ENCODE measurements at places on chromosomes 16 and 17.

GRCh38 chr16:9797306-9797705 lies 384.9 kb downstream of the GRIN2A start:
- no peak for DNase-seq

DNA sequence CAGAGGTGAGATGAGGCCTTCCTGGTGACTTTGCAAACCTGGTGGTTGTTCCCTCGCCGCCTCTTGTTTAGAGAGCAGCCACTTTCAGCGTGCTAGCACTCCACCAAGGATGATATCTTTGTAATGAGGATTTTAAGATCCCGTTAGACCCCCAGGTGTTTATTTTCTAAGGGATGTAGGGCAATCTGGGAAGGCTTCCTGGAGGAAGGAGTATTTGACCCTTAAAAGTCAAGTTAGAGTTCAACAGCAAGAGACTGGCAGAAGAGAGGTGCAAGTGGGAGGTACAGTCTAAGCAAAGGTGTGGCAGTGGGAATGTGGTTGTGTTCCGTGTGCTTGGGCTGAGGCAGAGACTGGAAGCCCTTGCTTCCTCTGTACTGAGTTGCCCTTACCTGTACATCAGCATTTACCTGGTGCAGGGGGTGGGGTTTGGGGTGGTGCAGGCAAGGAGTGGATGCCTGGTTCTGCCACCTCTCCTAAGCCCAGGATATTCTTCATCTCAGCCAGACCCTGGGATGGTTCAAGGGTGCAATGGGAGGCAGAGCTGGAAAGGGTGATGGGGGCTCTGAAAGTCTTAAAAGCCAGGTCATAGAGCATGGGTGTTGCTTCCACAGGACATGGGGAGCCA lies 83.6 kb downstream of the SDR42E1 start:
- no peak for DNase-seq

DNA sequence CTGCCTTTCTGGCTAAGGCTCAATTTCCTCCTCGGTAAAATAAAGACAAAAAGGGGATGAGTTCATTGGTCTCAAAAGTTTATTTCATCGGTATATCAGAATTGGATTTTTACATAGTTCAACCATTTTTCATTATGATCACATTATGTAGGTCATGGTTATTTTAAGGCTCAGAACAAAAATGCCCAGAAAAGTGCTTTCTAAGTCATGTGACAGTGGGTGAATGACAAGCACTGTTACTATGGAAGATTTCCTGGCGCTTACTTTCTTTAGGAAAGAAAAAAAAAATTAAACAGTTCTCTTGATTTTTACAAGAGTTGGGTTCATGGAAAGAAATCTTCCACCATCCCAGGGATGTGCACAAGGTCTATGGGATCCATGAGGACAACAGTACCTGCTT lies 117.9 kb upstream of the CES5A start:
- DNase-seq: no peak

DNA sequence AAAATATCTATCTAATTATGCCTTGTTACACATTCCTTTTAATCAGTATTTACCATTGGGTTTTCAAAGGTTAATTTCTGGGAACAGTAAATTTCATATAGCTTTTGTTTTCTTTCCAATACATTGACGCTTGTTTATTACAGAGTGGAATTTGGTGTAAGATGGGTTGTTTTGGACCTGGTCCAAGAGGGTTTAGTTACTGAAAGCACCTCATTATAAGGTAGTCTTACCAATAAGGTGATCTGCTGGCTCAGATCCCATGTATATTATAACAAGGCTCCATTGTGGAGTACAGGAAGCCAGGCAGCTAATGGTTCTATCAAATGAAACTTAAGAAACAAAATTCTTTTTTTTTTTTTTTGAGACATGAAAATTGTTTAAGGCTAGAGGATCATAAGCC lies 87.3 kb upstream of the NACA2 start:
- DNase-seq: no peak

- no peak for DNase-seq
Measured at GRCh38 chr16:76441876-76442275, 164.7 kb downstream of the CNTNAP4 start.

DNA sequence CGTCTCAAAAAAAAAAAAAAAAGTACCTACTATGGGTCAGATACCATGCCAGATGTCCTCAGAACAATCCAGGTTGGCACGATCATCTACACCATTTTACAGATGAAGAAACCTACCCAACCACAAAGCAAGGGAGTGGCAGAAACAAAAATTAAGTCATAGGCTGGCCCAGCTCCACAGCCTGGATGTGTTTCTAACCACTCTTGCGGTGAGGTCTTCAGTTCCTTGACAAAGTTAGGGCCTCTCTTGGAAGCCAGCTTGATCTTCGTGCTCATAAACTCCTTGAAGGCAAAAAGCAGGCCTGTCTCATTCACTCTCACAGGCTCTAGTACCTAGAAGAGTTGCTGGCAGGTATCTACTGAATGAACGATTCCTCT lies 6.2 kb downstream of the GGA2 start:
- no peak for DNase-seq

- no peak for DNase-seq
Measured at GRCh38 chr16:49482690-49483089, 109.1 kb downstream of the C16orf78 start.

- peak; percentile 61 for DNase-seq
Measured at GRCh38 chr16:81366316-81366932, 51.7 kb downstream of the GAN start.

DNA sequence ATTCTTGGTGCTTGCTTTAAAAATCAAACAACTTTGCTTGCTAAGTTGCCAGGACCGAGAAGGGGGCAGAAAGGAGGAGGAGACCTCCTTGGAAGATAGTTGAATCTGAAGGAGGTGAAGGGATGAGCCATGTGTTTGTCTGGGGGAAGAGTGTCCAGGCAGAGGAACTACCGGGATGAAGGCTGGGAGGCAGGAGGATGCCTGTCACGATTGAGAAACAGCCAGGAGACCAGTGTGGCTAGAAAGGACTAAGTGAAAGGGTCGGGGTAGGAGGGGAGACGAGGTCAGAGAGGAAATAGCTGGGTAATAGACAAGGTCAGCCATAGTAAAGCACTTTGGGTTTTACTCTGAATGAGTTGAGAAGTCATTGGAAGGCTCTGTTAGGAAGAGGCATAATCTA lies 38.9 kb upstream of the CSNK2A2 start:
- DNase-seq: no peak

DNA sequence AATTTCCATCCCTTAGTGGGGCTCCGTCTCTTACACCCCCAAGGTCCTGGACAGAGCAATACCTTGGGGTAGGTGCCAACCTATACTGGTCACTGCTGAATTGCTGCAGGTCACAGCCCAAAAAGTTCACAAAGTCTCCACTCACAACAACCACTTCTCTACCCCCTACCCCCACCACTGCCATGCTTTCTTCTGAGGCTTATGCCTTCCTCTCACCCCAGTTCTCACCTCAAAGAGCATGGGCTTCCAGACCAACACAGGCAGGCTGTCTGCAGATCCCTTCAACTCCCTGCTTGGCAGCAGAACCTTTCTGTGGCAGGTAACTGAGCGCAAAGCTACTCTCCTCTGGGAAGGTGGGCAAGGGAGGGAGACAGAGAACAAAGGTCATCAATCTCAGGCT lies 35.5 kb downstream of the C16orf78 start:
- DNase-seq: no peak

DNA sequence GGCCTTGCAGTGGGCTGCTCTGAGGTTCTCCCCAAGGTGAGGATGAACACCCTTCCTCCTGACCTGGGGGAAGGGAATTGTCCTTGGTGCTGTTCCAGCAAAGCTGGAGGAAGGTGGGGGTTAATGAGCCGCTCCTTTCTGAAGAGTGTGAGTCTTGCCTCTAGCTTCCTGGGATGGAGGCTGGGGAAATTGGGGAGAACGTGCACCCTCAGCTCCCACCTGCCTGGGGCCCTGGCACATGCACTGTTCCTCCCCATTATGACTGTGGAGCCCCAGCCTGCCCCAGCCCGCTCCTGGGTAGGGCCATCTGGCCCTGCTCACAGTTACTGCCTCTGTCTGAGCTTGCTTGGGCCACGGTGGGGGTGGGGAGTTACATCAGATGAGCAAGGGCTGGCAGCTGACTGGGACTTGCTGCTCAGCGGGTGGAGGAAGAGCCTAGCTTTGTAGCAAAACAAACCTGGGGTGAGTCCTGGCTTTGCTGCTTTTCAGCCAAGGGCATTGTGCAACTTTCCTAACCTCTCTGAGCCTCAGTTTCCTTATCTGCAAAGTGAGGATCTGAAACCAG lies 11.1 kb downstream of the TNS4 start:
- DNase-seq: no peak

DNA sequence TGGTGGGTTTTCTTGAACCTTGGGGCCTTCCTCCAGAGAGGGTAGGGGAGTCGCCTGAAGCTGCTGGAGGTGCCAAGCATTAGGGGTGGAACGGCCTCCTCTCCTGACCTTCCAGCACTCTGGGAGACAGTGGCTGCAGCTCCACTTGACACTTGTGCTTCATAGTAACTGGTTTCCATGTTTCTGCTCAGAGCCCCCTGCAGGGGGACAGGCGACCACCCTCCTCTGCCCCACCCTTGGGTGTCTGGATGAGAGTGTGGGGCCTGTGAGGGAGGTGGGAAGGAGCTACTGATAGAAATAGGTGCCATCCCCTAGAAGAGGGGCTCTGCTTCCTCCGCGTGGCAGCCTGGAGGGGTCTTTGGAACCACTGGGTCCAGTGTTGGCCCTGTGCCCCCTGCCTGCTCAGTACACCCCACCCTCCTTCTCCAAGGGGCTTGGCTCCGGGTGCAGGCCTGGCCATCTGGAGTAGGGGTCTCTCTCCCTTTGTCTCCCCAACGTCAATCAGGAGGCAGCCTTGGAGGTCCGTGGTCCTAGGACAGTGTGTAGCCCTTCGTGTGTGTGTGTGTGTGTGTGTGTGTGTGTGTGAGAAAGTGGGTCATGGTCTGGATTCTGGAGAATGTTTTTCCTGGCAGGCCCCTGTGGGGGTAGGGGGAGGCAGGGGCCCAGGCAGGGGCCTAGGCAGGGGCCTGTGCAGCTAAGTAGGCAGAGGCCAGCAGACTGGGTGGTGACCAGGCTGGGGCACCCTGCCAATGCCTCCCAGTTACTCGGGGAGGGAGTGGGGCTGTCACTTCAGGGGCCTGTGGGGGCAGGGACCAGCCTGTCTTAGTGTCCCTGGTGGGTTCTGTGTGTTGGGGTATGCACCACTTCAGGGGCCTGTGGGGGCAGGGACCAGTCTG lies 4.9 kb downstream of the LASP1 start:
- no peak for DNase-seq

DNA sequence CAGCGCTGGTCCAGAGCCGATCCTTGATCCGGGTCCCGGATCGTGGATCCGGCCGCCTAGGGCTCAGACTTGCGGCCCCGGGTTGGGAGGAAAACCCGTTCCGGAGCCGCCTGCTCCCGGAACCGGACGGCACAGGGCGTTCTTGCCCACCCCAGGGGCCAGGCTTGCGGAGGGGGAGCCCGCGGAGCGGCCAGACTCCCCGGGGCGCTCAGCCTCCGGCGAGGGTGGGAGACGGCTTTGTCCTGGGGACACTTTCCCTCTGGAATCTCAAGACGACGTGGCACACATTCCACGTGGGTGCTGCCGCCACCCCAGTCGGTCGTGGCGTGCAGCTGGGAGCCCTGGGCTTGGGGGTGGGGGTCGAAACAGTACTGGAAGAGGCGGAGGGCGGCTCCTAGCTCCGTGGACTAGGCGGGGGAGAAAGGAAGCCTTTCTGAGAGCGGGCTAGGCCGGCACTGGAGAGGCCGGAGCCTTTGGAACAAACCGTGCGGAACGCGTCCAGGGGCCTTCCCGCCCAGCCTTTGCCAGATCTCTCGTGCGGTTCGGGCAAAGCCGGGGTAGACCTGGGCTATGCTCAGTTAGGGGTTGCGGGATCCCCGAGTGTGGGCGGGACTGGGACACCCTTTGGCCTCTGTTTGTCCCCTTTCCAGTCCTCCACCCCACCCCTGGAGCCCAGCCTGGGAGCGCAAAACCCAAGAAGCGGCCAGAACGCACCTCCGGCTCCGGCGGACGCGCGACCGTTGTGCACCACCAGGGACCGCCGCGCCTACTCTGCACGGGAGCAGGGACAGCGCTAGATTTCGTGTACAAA lies 26.5 kb downstream of the SREBF1 start:
- no peak for DNase-seq

DNA sequence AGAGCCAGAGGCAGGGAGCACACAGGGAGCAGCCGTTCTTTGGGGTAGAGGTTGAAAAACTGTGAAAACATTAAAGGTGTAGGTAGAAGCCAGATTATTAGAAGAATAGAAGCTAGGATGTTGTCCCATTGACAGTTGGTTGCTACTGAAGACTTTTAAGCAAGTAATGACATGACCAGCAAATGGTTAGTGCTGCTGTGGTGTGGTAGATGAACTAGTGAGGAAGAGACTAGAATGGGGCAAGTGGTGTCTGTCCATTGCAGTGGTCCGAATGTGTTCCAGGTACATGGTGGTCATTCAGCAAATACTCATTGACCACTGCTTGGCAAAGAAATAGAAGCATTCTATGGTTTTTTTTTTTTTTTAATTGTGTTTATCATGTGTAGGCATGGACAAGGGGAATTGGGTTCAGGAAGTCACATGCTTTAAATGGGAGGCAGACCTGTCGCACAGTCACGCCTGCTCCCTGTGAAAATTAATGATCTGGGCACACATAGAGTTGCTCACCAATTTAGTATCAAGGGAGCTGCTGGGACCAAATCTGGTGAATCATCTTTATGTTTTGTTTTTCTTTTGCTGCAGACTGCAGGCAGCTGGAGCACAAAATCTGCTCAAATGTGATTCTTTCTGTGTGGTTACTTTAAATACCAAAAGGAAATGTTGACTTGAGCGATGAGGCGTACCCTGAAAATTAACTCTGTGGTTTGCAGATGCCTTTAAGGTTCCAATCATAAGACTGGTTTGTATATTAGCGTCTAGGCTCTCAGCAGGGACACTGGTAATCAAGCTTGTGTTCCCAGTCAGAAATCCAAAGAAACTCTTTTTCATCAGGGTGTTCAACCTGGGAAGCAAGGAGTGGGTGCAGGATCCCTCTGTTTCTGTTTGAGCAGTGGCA lies 30.7 kb downstream of the YPEL2 start:
- peak; percentile 34 for DNase-seq

- DNase-seq: no peak
Measured at GRCh38 chr17:41434415-41434814, 6.4 kb downstream of the KRT38 start.

- DNase-seq: peak; percentile 83
Measured at GRCh38 chr17:78378225-78379130, at the start of gene PGS1. TSS of gene PGS1 (plus strand) at chr17:78378649. CDS start at chr17:78378666, 17 bp downstream.

DNA sequence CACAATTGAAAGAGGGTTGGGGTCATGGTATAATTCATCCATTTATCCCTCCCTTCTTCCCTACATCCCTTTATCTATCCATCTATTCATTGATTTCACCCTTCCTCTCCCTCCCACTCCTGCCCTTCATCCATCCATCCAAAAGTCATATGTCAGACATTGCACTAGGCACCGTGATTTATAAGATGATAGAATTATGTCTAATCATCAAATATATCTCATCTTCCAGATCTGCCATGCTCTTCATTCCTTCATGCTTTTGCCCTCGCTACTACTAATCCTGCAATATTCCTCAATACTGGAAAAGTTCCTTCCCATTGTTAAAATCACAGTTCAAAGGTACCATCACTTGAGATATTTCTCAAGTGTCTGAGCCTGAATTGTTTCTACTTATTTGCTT lies 335.2 kb upstream of the CDH11 start:
- DNase-seq: no peak

Data from CD4-positive, alpha-beta T cell treated with Interleukin-1 beta for 1 hour (primary cell).